ENCODE measurements at places on chromosomes 2 and 18. TPM values are rescaled to one million over a fixed set of nuclear protein-coding genes. Genes with fewer than 3 reads are reported as not detected.

SERPINB10 gene
- total RNA-seq, result 0.46 TPM

SPR gene
- total RNA-seq, result 2.5 TPM

IL1R2 gene
- total RNA-seq, result not detected

FRZB gene
- 5.5 TPM for total RNA-seq

NT5DC4 gene
- not detected for total RNA-seq
